ENCODE measurements at places on chromosomes 7 and 10. TPM values are rescaled to one million over a fixed set of nuclear protein-coding genes. Genes with fewer than 3 reads are reported as not detected.

KNDC1 gene
- not detected for polyA plus RNA-seq

MLXIPL gene
- polyA plus RNA-seq = not detected

TUBAL3 gene
- not detected for polyA plus RNA-seq

SLC26A3 gene
- polyA plus RNA-seq = not detected

PTEN gene
- polyA plus RNA-seq = 25.9 TPM

TMEM196 gene
- not detected for polyA plus RNA-seq

EPO gene
- polyA plus RNA-seq = not detected

NODAL gene
- 0.17 TPM for polyA plus RNA-seq

TCF7L2 gene
- 0.55 TPM for polyA plus RNA-seq

ZMYND11 gene
- polyA plus RNA-seq = 24.8 TPM

AQP1 gene
- not detected for polyA plus RNA-seq

ZNF273 gene
- polyA plus RNA-seq = 3.9 TPM

APBB1IP gene
- 44.1 TPM for polyA plus RNA-seq

OR2A5 gene
- not detected for polyA plus RNA-seq

RBM17 gene
- polyA plus RNA-seq = 88.2 TPM

TBL2 gene
- polyA plus RNA-seq = 24.1 TPM

PSD gene
- 2.2 TPM for polyA plus RNA-seq

CCDC172 gene
- polyA plus RNA-seq = not detected

CPA5 gene
- 23.6 TPM for polyA plus RNA-seq

TACR2 gene
- polyA plus RNA-seq = 0.14 TPM

ENTPD1 gene
- 38.3 TPM for polyA plus RNA-seq

Measured in CD4-positive, CD25-positive, alpha-beta regulatory T cell (primary cell).